Kidney capillary endothelial cell (primary cell): ENCODE measurements at places on chromosomes 3 and 15.

- DNase-seq: no peak
Measured at GRCh38 chr3:122357828-122358702, 25.0 kb downstream of the MIX23 start.

DNA sequence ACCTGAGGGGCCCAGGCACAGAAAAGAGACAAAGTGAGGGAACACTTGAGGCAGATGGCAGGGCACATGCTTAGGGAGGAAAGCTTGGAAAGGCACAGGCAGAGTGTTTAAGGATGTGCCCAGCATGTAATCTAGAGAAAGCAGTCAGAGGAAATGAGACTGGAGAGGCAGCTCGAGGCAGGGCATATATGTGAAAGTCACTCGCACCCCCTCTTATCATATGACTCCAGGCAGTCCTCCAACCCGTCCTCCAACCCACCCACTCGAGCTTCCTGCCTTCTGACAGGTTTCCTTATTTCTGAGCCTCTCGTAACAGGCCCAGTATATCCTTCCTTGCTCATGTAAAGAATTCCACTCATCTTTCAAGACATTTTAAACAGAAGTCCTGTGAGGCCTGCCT is 294.0 kb downstream of the SOX2 start:
- no peak for DNase-seq

DNA sequence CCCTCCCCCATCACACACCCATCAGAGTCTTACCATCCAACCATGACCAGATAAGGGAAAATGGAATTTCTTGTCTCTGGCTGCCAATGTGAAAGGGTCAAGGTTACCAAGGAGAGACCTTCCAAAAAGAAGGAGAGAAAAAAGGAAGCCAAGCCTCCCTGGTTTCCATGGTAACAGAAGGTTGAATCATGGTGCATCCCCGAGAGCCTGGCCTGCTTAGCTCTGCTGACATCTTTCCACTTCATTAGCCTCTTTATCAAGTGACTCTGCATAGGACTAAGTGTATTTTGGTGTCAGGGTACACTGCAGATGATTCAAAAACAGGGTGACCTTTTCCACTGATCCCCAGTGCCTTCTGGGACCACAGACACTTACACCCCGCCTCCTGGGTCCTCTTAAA is 225.7 kb upstream of the PPP2R3A start:
- DNase-seq: no peak

GRCh38 chr3:172129498-172129849 is 90.1 kb downstream of the FNDC3B start:
- no peak for DNase-seq

DNA sequence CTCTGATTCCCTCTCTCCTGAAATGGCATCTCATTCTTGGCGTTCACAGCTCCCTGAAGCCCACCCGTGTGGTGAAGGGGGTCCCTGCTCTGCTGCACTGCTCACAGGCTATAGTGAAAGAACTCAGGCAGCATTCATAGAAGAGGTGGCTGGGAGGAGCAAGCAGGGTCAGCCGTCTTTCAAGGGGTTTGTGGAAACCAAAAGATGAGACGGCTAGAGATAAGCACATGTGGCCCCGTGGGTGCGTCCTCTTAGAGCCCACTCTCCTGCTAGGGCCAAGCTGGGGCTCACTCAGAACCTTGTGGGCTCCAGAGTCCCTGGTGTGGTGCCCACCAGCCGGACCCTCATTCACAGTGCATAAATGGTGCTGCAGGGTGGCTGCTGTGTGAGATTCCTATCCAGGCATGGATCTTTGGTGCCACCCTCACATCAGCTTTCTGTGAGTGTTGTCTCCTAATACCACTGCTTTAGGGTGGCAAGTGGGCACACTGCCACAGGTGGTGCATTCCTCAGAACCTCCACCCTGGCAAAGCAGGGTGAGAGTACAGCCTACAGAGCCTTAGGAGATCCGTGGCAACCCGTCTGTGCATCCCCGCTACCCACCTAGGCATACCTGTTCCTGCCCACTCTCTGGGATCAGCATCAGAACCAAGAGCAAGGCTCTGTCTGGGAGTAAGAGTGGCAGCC is 11.2 kb upstream of the SEMA4B start:
- no peak for DNase-seq
